ENCODE measurements at places on chromosomes 2 and 18.

- no peak for DNase-seq
Measured at GRCh38 chr2:241871538-241872312, 2.2 kb downstream of the RTP5 start.

DNA sequence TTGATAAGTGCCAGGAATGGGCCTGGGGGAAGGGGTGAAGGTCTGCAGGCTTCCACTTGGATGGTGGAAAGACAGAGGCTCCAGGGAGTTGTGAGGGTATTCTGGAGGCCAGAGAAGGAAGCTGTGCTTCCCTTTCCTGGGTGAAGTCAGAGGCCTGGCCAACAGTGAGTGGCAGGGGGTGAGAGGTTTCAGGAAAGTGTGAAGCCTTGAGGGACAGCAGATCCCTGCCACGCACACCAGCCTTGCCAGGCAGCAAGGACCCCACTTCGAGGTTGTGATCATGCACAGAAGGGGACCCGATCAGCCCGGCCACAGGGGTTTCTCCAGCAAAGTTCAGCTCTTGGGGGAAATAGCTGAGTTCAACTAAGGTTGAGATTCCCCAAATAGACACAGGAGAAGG is 66.5 kb downstream of the SMAD7 start:
- DNase-seq = no peak

DNA sequence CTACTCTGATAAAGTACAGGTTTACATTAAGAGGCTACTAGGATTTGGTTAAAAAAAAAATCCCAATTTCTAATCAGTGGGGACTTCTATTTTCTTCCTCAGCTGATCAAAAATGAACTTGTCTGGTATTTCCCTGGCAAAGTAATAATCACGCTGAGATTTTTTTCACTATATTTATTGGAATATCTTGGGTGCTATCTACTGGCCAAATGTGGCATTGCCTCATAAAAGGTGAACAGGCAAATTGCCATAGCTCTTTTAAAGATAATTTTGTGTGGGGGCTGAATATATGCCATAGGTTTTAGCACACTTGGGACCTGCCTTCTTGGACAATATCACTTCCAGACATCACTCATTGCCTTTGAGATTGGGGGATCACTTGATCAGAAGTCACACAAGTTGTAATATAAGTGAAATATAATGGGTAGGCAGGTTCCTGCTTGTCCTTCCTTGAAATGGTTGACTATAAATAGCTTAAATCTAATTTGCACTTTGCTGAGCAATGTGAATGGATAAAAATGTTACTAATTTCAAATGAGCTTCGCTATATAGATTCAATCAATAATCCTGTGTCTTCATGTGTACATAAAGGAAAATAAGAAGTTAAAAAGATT is 7.0 kb upstream of the NXPH2 start:
- no peak for DNase-seq

GRCh38 chr2:127182626-127183458 is 37.3 kb downstream of the CYP27C1 start:
- DNase-seq = no peak

GRCh38 chr2:208657468-208657867 is 250.9 kb downstream of the PTH2R start:
- DNase-seq = no peak

- DNase-seq = no peak
Measured at GRCh38 chr18:50973367-50974126, 5.7 kb downstream of the ELAC1 start.

GRCh38 chr2:196592331-196592910 is 47.1 kb upstream of the CCDC150 start:
- DNase-seq = no peak

GRCh38 chr2:37527361-37527760 is 144.1 kb downstream of the CDC42EP3 start:
- no peak for DNase-seq

- no peak for DNase-seq
Measured at GRCh38 chr18:44025421-44025820, 655.3 kb upstream of the SETBP1 start.

DNA sequence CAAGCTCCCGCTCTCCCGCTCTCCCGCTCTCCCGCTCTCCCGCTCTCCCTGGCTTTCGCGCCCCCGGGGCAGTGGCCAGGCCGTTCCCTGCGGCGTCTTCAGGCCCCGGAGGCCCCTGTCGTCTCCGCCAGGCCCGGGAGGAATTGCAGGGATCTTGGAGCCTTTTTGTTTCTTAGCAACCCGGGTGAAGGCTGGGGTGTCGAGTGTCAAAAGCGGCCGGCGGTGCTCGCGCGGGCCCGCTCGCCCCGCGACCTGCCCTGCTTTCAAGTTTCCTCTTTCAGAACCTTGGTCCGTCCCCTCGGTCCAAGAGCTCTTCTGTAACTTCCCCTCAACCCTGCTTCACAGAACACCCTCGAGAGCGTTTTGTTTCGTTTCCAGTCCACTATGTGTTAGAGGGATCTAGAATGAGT is 1.4 kb downstream of the RNF138 start:
- no peak for DNase-seq

GRCh38 chr2:106572541-106573450 is 85.6 kb downstream of the CD8B2 start:
- no peak for DNase-seq

DNA sequence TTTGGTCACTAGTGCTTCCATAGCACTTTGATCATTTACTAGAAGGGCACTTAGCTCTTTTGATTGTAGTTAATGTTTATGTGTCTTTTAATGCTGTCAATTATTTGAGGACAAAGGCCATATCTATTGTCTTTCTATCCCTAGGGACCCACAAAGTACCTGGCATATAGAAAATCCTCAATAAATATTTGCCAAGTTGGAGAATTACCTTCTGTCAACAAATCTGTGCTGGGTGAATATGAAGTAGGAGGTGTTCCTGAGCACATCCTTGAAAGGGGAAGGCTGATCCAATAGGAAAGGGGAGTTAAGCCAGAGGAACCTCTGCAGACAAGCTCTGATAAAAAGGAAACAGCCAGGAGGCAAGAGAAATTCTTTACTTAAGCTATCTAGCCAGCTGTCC is 8.2 kb downstream of the DPP4 start:
- no peak for DNase-seq

- DNase-seq = no peak
Measured at GRCh38 chr18:8423051-8423557, 186.1 kb upstream of the RAB12 start.

DNA sequence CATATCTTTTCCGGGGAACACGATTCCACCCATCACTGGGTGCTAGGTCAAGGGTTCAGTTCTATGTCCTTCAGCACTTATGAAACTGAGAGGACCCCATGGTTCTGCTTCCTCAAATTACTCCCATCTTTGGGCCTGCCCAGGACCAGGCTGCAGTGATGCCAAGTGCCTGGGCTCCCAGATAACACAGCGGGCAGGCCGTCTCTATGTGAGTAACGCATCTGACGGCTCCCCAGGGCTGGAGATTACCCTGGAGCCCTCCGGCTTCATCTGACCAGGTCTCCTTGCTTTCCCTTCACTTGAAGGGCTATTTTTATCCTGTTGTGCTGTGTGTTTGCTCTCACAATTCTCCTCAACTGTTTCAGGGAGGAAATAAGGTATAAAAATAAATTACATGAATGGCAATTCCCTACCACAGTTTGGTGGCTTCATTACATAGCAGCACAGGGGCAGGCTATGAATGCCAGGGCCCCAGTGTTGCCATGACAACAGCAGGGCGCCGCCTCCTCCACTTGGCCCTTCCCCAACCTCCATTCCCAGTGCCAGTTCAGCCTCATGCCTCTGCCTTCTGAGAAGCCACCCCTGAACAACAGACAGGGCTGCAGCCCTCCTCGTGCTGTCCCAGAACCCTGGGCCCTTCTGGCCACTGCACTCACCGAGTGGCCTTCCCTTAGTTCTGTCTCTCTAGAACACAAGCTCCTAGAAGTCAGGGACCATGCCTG is 25.4 kb upstream of the TMEM131 start:
- no peak for DNase-seq

DNA sequence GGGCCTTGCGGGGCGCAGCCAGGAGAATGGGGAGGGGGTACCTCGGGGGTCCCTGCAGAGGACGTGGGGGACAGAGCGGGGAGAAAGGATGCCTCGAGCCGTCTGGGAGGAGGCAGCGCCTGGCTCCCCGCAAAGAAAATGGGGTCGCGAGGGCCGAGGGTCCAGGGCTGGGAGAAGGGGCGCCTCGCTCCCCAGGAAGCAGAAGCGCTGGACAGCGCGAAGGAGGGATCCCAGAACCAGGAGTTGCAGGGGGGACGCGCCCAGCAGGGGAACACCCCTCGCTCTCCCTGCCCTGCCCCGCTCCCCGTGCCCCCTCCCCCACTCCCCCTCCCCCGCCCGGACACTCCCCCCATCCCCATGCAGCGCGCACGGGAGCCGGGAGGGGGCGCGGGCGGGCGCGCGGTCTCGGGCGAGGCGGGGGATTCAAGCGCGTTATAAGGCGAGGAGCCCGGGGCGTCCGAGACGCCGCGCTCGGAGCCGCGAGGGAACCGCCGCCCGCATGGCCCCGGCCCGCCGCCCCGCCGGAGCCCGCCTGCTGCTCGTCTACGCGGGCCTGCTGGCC is at the start of gene ERFE:
TSS of gene ERFE (plus strand) at position 462 of the 562 bp plus-strand sequence. CDS start at position 500, 38 bp downstream.
- peak; percentile 39 for DNase-seq

DNA sequence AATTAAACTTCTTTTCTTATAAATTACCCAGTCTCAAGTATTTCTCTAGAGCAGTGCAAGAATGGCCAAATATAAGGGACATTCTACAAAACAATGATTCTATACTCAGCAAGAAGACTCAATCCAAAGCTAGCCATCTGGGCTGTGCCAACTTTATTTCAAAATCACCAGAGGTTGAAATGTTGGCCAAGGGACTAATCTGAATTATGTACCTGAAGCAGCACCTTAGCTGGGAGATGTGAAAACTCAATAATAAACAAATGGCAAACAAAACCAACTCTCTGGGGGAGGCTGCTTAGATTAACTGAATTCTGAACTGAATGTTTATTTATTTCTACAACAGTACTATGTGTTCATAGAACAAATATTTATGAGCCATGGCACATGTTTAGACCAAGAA is 251.3 kb downstream of the RDH14 start:
- DNase-seq = no peak

DNA sequence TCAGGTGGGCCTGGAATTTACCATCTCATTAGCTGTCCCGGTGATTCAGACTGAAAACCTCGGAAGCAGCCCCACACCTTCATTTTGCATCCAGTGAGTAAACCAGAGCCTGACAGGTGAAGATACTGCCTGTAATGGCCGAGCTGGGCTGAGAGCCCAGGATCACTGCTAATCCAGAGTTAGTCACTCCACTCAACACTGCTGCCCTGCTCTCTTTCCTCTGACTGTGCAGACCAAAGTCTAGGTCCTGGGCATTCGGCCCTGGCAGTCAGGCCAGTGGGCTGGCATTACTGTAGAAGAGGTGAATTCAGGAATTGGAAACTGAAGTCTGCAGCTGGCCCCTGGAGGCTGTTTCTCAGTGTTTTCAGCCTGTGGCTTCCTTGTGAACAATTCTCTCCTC is 44.3 kb downstream of the TMEM17 start:
- no peak for DNase-seq

DNA sequence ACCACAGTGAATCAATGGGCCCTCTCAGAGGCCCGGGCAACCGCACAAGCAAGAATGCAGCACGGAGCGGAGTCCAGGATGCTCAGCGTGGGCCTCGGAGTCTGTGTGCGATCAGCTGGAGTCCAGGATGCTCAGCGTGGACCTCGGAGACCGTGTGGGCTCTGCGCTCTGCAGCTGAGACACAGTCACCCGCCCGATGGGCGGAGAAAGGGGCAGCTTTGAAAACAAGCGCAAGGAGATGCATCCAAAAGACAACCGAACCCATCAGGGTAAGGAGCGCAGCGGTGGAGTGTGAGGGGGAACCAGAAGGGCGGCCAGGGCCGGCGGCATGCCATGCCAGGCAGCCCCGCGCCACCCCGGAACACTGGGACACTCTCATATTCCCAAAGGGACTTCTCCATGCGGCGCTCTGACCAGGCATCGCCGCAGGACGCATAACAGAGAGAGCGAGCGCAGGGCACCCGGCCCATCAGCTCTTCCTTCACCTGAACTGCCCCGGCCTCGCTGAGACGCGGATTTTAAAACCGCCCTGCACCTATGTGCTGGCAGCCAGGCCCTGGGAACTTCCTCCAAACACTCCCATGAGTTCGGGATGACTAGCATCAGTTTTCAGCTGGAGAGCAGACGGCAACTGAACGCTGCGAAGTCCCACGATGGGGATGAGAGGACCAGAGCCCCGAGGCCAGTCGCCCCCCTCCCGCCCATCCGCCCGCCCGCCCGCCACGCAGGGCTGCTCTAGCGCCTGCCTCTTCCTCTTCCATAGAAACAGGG is 44.7 kb downstream of the MC5R start:
- DNase-seq = no peak

- no peak for DNase-seq
Measured at GRCh38 chr2:241132538-241133435, 16.5 kb downstream of the PASK start.

DNA sequence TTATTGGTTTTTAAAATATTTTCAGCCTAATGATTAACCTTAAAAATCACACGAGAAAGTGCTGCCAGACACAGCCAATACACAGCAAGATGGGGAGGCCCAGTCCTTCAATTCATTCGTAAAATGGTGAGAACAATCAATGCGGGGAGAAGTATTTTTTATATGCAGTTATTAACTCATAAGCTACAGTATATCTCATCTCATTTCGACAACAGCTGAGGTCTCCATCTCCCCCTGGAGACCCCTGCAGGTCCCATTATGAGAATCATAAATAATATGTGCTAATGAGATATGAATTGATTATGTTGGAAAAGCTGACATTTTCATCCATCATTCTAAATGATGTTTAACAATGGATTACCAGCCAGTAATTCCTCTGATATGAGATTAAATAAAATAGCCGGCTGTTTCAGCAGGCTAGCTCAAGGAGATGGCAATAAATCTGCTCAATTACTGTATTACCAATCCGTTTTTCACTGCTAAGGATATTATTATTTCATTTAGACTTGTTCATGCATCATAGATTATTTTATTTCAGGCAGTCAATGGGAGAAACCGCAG is 535.8 kb downstream of the GALR1 start:
- no peak for DNase-seq

DNA sequence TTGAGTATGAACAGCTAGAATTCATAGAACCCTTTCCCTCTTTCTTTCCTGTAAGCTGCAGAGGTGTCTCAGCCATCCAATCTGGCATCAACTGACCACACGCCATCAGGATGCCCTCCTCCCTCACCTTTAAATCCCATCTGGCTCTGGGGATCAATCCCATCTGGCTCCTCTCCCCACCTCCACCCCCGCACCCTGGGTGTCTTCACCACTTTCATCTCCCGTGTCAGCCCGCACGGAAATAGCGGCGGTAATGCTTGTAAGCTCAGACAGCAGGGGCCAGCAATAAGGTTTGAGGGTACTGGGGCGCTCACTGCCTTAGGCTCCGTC is 508 bp upstream of the TUBA4B start:
- no peak for DNase-seq

- no peak for DNase-seq
Measured at GRCh38 chr18:3930126-3931012, 480.4 kb downstream of the TGIF1 start.

- no peak for DNase-seq
Measured at GRCh38 chr2:112633708-112634107, 12.0 kb upstream of the SLC20A1 start.

DNA sequence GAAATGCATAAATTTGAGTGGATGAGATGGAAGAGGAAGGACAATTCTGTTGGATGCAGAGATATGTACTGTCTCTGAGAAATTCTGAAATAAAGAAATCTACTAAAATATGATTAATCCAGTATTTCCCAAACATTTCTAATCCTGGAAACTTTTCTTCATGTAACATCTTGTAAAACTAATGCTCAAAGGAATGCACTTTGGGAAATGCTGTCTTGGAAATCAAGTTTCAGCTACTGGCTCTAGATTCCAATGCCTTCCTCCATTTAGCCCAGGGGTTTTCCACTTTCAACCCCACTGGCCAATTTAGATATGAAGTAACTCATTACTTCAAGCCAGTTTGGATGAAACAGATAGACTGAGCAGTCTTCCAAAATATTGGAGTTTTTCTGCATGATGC is 355.1 kb downstream of the TXNL1 start:
- DNase-seq = no peak
